Caco-2 (cell line): ENCODE measurements at places on chromosomes 7 and 10. TPM values are rescaled to one million over a fixed set of nuclear protein-coding genes. Genes with fewer than 3 reads are reported as not detected.

Gene RBP3
- total RNA-seq = not detected in 2 replicates

Gene OGDH
- 62.1 and 64.5 TPM in 2 replicates for total RNA-seq

Gene BZW2
- 148 TPM in 2 replicates for total RNA-seq

Gene LIPK
- total RNA-seq = not detected in 2 replicates

Gene HABP2
- total RNA-seq = 21.0 and 24.3 TPM in 2 replicates

Gene TMEM236
- total RNA-seq = 0.60 and 0.64 TPM in 2 replicates

Gene DENND2A
- 0.67 and 0.95 TPM in 2 replicates for total RNA-seq

Gene HIF1AN
- total RNA-seq = 71.2 and 72.5 TPM in 2 replicates

Gene AKR1C2
- total RNA-seq = 28.8 and 41.7 TPM in 2 replicates

Gene MOGAT3
- 6.3 and 8.1 TPM in 2 replicates for total RNA-seq

Gene FOXI2
- total RNA-seq = not detected in 2 replicates

Gene TUBAL3
- total RNA-seq = 0.39 TPM in 1 of 2 replicates, not detected in the other

Gene ZP3
- total RNA-seq = 3.2 and 5.5 TPM in 2 replicates

Gene AGR2
- total RNA-seq = 343 and 467 TPM in 2 replicates

Gene OPN1SW
- total RNA-seq = not detected in 2 replicates

Gene ITIH2
- 13.3 and 20.3 TPM in 2 replicates for total RNA-seq

Gene YWHAG
- 141 and 150 TPM in 2 replicates for total RNA-seq

Gene RAMP3
- not detected in 2 replicates for total RNA-seq

Gene CYP51A1
- total RNA-seq = 151 and 153 TPM in 2 replicates

Gene SLK
- total RNA-seq = 35.6 and 39.5 TPM in 2 replicates

Gene ADK
- 96.4 and 105 TPM in 2 replicates for total RNA-seq

Gene EPHA1
- total RNA-seq = 66.6 and 69.2 TPM in 2 replicates

Gene VIPR2
- not detected in 2 replicates for total RNA-seq

Gene NKX1-2
- 2.0 and 2.8 TPM in 2 replicates for total RNA-seq

Gene CADPS2
- 2.7 and 3.6 TPM in 2 replicates for total RNA-seq

Gene IL6
- not detected in 2 replicates for total RNA-seq

Gene NUTM2E
- total RNA-seq = 0.14 TPM in 1 of 2 replicates, not detected in the other

Gene RELN
- total RNA-seq = 3.3 and 4.3 TPM in 2 replicates

Gene TCAF2
- 0.05 TPM in 1 of 2 replicates, not detected in the other for total RNA-seq

Gene IPMK
- 18.0 and 18.3 TPM in 2 replicates for total RNA-seq

Gene ELMO1
- 0.14 and 1.1 TPM in 2 replicates for total RNA-seq

Gene CALML5
- not detected in 2 replicates for total RNA-seq

Gene AKR1B1
- 58.6 and 62.8 TPM in 2 replicates for total RNA-seq

Gene SPDYE6
- total RNA-seq = not detected in 2 replicates

Gene DKK1
- 1,709 and 1,866 TPM in 2 replicates for total RNA-seq

Gene CFAP69
- total RNA-seq = 4.8 and 7.4 TPM in 2 replicates

Gene PARG
- 67.5 and 69.7 TPM in 2 replicates for total RNA-seq

Gene ATRNL1
- not detected in 2 replicates for total RNA-seq

Gene CCDC3
- 1.9 and 3.2 TPM in 2 replicates for total RNA-seq

Gene STK31
- 37.0 and 38.9 TPM in 2 replicates for total RNA-seq

Gene HKDC1
- 18.7 and 24.5 TPM in 2 replicates for total RNA-seq

Gene CYP17A1
- total RNA-seq = not detected in 2 replicates

Gene GPR15LG
- not detected in 2 replicates for total RNA-seq

Gene AFAP1L2
- 2.3 and 2.6 TPM in 2 replicates for total RNA-seq

Gene RBP4
- total RNA-seq = 255 and 258 TPM in 2 replicates

Gene AKR1C8
- total RNA-seq = not detected in 2 replicates

Gene CTAGE6
- total RNA-seq = not detected in 2 replicates

Gene EVX1
- not detected in 2 replicates for total RNA-seq

Gene OPN4
- not detected in 2 replicates for total RNA-seq

Gene TMEM184A
- total RNA-seq = 16.5 and 22.0 TPM in 2 replicates

Gene PAPSS2
- 4.3 and 6.2 TPM in 2 replicates for total RNA-seq
